GM13976 (cell line): ENCODE measurements at places on chromosomes 12 and 14.

- no peak for DNase-seq
Observed at GRCh38 chr12:52581481-52581880, 7.8 kb upstream of the KRT74 start.

- DNase-seq, result no peak
Observed at GRCh38 chr14:39680777-39681176, 248.5 kb upstream of the FBXO33 start.

DNA sequence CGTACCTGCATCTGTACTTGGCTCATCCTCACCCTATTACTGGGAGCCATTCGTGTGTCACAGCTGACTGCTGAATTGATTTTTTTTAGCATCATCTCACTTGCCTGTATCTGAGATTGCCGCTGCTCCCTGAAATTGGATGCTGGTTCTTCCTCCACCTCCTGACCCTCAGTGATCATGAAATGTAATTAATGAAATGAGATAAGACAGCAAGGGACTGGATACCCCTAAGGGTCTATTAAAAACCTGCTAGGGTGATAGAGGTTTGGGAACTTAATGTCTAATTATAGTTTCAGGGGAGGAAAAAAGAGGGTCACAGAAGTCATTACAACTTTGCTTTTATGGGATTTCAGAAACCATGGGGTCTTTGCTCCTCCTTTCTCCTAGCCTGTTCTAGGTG is 410.6 kb downstream of the DPF3 start:
- no peak for DNase-seq

GRCh38 chr12:109461049-109461845 is 15.9 kb downstream of the KCTD10 start:
- DNase-seq, result peak; percentile 50

DNA sequence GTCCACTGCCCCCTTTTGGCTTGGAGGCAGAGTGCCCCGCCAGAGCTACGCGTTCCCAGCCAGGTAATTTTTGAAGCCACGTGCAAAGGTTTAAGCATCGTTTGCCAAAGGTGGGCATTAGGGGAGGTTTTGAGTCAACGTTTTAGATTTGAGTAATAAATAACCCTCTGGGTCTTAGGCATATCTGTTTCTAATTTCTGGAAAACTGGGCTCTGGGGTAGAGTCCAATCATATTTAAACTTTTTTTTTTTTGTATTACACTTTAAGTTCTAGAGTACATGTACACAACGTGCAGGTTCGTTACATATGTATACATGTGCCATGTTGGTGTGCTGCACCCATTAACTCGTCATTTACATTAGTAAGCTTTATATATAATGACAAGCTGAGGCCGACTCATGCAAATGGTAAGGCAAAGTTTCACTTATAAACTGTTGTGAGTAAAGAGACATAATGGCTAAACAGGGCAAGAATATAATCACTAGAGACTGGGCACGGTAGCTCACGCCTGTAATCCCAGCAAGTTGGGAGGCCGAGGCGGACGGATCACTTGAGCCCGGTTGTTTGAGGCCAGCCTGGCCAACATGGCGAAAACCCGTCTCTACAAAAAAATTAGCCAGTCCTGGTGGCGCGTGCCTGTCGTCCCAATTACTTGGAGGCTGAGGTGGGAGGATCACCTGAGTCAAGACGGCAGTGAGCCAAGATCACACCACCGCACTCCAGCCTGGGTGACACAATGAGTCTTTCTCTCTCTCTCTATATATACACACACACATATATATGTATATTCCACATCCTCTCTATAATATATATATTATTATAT is 491 bp upstream of the NR2C1 start:
- no peak for DNase-seq

- no peak for DNase-seq
Observed at GRCh38 chr12:1808798-1809480, 11.4 kb upstream of the LRTM2 start.

DNA sequence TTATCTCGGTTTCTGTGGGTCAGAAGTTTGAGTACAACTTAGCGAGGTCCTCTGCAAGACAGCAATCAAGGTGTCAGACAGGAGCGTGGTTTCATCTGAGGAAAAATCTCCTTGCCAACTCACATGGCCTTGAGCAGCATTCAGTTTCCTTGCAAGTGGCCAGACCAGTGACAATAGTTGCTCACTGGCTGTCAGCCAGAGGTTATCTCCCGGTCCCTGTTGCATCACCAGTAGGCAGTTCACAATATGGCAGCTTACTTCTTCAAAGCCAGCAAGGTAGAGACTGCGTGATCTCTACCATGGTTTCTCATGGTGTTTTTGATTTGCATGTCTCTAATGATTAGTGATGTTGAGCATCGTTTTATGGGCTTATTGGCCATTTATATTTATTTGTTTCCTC is 143.8 kb upstream of the DAAM1 start:
- DNase-seq, result no peak

GRCh38 chr12:54002278-54002914 is 2.4 kb downstream of the HOXC9 start:
- DNase-seq, result no peak

- DNase-seq, result no peak
Observed at GRCh38 chr14:71488703-71489191, 443.5 kb upstream of the RGS6 start.

DNA sequence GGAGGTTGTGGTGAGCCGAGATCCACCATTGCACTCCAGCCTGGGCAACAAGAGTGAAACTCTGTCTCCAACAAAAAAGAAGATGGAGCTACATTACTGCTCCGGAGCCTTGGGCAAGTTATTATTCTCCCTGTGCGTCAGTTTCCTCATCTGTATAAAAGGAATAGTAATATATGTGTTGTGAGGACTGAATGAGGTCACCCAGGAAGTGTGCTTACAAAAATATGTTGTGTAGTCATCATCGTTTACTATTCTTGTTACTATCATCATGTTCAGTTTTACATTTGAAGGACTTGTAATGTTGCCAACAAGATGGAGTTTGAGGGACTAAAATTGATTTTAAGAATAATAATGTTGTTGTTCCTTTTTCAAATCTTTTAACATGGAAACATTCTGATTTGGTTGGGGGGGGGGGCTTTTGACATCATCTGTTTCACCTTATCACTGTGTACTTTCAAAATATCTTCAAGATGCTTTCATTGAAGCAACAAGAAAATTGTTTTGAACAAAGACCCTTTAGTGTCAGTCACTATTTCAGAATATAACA is 156.8 kb downstream of the PDE3A start:
- no peak for DNase-seq

DNA sequence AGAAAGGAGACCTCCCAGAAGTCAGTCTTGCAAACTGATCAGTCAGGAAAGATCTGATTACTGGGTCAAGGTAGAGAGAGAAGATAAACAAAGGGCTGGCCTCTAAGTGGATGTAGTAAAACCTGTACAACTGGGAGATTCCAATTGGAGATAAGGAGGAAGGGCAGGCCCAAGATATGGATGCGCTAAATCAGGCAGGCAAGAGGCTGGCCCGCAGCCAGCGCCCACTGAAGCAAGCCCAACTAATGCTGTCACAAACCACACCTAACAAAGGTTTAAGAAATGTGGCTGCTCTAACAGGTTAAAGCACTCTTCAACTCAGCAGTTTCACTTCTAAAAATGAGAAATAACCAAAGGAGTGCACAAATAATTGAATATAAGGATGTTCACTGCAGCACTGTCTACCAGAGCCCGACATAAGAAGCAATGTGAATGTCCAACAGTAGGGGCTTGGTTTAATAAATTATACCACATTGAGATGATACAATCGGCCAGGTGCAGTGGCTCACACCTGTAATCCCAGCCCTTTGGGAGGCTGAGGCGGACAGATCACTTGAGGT is 4.7 kb downstream of the GLTP start:
- peak; percentile 55 for DNase-seq

DNA sequence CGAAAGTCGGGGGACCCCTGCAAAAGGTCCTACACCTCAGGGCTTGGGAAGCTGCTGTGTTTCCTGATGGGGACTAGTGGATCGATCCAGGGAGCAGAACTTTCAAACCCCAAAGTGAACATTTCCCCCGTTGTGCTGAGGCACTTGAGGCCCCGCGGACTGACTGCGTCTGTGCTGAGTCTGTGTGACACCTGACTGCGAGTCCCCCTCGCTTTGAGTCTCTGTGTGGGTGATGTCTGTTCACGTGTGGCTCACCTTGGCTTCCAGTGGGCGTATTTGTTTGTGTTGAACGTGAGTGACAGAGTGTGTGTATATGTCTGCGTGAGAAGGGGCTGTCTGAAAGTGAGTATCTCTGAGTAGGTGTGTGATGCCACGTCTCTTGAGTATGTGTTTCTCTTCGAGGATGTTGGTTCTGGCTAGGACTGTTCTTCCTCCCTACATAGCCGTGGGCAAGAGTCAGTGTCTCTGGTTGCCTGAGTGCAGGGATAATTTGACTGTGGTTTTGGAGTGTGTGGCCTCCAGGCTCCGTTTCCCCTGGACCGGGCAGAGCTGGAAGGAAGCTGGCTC is 1.3 kb downstream of the TEAD4 start:
- DNase-seq, result peak; percentile 58

GRCh38 chr12:111443586-111443985 is 37.9 kb downstream of the SH2B3 start:
- DNase-seq, result no peak

- DNase-seq, result no peak
Observed at GRCh38 chr12:44709166-44709565, 166.9 kb downstream of the NELL2 start.

DNA sequence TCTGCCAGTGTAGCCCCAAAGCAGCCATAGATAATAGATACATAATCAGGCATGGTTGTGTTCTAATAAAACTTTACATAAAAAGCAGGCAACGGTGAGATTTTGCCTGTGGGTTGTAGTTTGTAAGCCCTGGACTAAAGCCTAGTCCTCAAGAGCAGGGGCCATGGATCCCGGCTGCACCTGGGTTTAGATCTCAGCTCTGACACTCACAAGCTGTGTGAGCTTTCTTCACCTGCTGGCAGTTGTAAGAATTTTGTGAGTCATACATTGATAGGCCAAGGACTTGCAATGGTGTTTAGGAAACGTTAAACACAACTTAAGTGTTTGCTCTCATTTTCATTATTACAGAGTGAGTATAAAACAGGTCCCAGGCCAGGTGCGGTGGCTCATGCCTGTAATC is 395.8 kb upstream of the TBX3 start:
- no peak for DNase-seq

DNA sequence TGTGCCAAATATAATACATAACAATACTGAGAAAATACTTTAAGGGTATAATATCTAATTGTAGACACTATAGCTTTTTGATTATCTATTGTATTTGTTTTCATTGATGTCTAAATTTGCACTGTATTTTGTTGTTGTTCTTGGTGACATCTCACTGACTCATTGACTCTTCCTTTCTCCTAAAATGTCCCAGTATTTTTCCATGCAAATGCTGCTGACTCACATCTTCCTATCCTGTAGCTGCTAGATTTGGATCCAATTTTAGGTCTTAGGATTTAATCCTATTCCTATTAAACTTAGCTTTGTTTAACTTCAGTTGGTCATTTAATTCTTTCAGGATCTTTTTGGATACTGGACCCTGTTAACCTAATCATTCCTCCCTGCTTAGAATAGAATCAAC is 148.5 kb downstream of the TMTC2 start:
- no peak for DNase-seq

- DNase-seq, result no peak
Observed at GRCh38 chr12:76618031-76618430, 58.5 kb upstream of the OSBPL8 start.

- DNase-seq, result no peak
Observed at GRCh38 chr14:57495416-57495815, 1.8 kb upstream of the CCDC198 start.

- no peak for DNase-seq
Observed at GRCh38 chr12:76634133-76634532, 74.6 kb upstream of the OSBPL8 start.

DNA sequence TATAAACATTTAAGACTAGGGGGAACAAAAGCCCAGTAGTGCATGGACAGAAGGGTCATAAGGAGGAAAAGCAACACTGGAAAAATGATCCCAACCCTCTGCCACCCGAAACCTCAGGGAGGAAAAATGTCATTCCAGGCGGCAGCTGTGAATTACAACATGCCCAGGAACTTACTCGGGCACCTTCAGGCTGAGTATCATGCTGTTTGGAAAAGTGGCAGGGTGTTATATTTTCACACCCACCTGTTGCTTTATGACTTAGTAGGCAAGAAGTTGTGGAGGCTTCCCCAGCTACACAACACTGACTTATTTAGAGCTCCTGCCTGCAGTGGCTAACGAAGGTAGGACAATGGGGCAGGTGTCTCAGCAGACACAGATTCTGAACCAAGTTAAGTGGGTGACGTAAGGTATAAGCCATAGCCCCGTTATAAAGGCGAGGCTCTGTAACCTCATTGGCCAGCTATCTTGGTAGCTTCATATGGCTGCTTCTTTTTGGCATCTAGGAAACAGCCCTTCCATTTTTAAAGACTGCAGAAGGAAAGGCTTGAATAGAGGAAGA is 96.1 kb upstream of the IFNG-AS1 start:
- no peak for DNase-seq

- peak; percentile 82 for DNase-seq
Observed at GRCh38 chr12:106903241-106903945, 52.3 kb upstream of the TMEM263 start.

- no peak for DNase-seq
Observed at GRCh38 chr14:33849455-33849801, 101.4 kb downstream of the EGLN3 start.

GRCh38 chr14:52110441-52111086 is 41.7 kb upstream of the NID2 start:
- DNase-seq, result no peak

DNA sequence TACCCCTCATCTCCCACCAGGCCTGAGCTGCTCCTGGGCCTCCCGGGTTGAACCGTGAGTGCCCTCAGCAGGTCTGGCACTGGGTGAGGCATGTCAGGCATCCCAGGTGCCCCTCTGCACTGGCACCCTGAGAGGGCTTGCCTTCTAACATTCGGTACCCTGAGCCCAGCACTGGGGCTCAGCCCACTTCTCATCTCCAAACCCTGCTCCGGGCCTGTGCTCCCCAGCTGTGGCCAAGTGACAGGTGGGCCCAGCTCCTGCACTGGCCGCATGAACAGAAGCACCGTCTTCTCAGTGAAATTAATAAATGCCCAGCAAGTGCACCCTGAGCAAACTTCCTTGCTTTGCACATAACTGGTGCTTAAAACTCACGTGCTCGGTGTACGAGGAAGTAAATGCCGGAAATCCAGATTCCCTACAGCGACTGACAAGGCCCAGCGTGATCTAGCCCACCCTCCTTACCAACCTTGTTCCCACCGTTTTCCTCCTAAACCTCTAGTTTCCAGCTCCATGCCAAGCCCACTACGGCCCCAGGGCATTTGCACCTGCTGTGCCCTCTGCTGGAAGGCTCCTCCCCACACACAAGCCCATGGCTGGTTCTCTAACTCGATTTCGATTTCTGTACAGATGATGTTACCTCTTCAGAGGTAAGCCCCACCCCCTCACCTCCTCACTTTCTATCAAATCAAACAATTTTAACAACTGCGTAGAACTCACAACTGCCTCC is 115.2 kb upstream of the NCOR2 start:
- DNase-seq, result no peak

- no peak for DNase-seq
Observed at GRCh38 chr12:78096909-78097597, 266.4 kb downstream of the NAV3 start.

DNA sequence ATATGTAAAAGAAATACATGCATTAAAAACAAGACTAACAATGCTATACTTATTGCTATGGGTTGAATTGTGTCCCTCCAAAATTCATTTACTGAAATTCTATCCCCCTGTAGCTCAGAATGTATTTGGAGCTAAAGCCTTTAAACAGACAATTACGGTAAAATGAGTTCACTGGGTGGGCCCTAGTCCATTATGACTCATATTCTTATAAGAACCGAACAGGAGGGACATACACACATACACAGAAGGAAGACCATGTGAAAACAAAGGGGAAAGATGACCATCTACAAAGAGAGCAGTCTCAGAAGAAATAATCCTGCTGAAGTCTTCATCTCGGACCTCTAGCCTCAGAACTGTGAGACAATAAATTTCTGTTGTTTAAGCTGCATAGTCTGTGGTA is 77.1 kb upstream of the ANKS1B start:
- no peak for DNase-seq
